CD4-positive, CD25-positive, alpha-beta regulatory T cell (primary cell): ENCODE measurements at places on chromosomes 5 and 9. TPM values are rescaled to one million over a fixed set of nuclear protein-coding genes. Genes with fewer than 3 reads are reported as not detected.

TLR4 gene
- total RNA-seq, result 0.07 TPM

CNTFR gene
- not detected for total RNA-seq

MZB1 gene
- total RNA-seq, result 2.2 TPM

PSAT1 gene
- 2.7 TPM for total RNA-seq

LECT2 gene
- total RNA-seq, result not detected

MVB12B gene
- 5.1 TPM for total RNA-seq

ADAMTSL2 gene
- not detected for total RNA-seq

PCDHGA10 gene
- total RNA-seq, result not detected

TERT gene
- 0.22 TPM for total RNA-seq

PCDH1 gene
- total RNA-seq, result 0.20 TPM

CORO2A gene
- 27.0 TPM for total RNA-seq

SLC34A1 gene
- 0.20 TPM for total RNA-seq

DNAI1 gene
- not detected for total RNA-seq

PCDHB14 gene
- not detected for total RNA-seq

ENTPD8 gene
- not detected for total RNA-seq

NUDT12 gene
- not detected for total RNA-seq

SLC36A3 gene
- not detected for total RNA-seq

PROB1 gene
- total RNA-seq, result 1.2 TPM

SPARC gene
- total RNA-seq, result 34.6 TPM

LIX1 gene
- total RNA-seq, result not detected

PCDHGA1 gene
- total RNA-seq, result 0.10 TPM

S100Z gene
- total RNA-seq, result 1.7 TPM

CDKN2B gene
- total RNA-seq, result 1.4 TPM
